ENCODE measurements at places on chromosomes 2 and 18.

- DNase-seq, result no peak
Observed at GRCh38 chr2:147420517-147420916, 424.3 kb upstream of the ACVR2A start.

- DNase-seq, result peak; percentile 18
Observed at GRCh38 chr18:58615140-58616132, 13.5 kb downstream of the ALPK2 start.

DNA sequence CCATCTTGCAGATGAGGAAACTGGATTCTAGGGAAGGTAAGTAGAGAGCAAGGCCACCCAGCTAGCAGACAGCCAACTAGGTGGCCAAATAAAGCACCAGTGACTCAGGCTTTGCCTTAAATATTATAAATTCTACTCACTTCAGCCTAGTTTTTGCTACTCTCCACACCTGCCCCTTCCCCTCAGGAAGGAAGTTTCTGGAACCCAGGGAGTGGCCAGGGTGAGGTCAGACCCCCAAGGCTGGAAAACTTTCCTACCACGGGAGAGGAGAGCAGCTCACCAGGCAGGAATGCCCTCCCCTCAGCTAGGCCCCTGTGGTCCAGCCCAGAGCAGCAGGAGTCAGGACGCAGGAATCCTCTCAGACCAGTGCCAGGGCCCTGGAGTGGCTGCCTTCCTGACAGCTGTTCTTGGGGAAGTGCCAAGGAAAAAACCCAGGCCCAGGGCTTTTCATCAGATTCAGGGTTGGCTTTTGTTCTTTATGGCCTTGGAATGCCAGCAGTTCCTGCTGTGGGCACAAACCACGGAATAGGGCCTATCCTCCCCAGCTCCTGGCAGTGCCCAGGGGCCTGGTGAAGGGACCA, 5.1 kb upstream of the PAX8 start:
- no peak for DNase-seq

GRCh38 chr2:174586418-174587295, 10.9 kb downstream of the WIPF1 start:
- DNase-seq, result no peak

GRCh38 chr2:138090330-138090729, 126.1 kb downstream of the HNMT start:
- DNase-seq, result no peak

DNA sequence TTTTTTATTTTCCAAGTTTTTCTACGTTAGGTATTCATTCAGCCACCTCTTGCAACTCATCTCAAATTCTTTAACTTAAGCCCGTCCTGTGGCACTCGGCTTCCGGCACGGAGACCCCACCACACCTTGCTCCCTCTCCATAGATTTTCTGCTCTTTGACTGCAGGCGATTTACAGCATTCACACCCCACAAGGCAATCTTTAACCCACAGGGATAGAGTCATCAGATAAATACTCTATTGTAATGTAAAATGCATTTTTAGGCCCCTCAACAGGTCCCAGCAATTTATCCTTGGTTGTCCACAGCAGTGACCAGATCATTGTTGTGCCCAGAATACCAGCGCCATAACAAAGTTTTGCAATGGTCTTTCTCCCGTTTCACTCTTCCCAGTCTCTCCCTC, 132.3 kb upstream of the EPHA4 start:
- no peak for DNase-seq

DNA sequence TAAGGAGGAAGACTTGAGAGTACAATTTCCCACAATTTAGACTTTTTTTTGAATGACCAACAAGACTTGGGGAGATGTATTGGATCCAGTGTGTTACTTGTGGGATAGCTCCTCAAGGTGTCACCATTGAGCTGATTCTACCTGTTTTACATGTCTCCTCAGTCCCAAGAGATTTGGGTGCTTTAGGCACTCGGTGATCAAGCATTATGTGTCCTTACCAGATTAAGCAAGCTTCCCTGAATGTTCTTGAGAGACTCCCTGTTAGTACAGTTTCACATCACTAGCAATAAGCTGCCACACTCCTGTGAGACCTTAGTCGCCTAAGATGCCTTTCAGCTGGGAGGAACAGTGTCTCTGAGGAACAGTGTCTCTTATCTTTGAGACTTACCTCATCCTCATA, 384.3 kb upstream of the SYT4 start:
- no peak for DNase-seq

GRCh38 chr2:175439416-175439815, 257.9 kb upstream of the ATP5MC3 start:
- DNase-seq, result no peak

DNA sequence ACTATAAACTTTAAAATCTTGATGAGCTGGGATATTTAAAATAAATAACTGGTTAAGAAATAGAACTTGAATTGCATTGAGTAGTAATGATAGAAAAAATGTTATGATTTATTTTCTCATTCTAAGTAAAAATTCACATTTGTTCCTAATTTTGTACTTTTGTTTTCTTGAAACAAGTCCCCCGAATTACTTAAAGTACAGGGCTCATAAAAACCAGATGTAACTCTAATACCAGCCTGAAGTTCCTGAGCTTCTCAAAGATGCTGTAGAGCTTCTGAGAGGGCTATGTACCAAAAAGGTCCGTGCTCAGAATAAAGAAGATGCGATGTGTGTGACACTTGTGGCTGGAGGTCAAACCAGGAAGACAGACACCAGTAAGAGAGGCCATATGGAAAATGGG, 116.1 kb upstream of the TACR1 start:
- DNase-seq, result no peak

GRCh38 chr2:1602278-1603010, 141.9 kb downstream of the PXDN start:
- no peak for DNase-seq
